ENCODE measurements at places on chromosomes 7 and 10.
A peak's percentile ranks its signal among the peaks of the same experiment; 100 is the strongest.

GRCh38 chr7:93697901-93698300 lies 123.4 kb upstream of the CALCR start:
- no peak for DNase-seq

DNA sequence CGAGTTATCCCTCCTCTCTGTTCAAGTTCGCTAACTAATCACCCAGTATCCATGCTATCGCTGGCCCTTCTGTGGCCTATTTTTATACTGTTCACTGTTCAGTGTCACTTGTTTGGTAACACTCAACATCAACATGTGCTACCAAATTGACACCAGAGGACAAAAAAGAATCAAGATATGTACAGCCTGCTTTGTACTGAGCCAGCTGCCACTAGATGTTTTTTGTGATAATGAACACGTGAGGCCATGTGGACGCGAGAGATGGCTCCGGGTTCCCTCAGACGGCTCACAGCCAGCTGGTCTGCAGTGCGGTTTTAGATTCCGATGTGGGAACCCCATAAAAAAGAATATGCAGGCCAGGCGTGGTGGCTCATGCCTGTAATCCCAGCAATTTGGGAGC lies 21.2 kb downstream of the CAV1 start:
- DNase-seq, result no peak

DNA sequence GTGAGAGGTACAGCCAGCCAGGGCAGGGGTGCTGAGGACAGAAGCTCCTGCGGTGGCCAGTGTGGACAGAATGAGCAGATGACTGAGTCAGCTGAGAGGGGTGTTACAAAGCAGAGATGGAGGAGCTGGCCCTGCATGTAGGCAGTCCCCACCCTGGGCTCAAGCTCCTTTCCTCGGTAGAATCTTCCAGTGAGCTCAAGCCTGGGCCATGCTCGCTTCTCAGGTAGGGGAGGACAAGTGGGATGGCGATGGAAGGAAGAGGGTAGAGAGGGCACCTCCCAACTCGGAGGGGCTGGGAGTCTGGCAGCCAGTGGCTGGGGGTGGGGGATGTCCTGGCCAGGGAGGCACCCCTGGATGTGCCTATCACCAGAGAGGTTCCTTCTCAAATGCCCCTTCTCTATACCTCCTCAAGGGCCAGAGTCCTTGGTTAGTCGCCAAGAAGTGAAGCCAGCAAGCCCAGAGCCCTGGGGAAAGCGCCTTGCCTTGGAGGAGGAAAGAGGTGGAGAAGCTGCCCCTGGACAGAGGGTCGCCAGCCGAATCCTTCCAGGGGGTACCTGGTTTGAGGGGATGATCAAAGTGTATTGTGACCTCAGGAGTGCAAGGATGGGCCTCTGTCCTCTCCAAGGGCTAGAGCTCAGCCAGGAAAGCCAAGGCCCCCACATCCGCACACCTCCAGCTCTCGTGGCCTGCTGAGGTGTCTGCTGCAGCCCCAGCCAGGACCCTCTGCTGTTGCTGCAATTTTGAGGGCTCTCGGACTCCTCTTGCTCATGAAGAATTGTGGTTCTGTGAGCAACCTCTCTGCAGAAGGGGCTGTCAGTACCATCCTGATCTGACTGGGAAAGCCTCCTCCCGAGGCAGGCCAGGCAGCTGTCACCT lies 88.6 kb upstream of the MACROH2A2 start:
- no peak for DNase-seq

- no peak for DNase-seq
These were observed 25.2 kb downstream of the DNAJB12 start for GRCh38 chr10:72329290-72330068.

GRCh38 chr10:18219146-18219545 lies 78.9 kb downstream of the CACNB2 start:
- DNase-seq, result no peak

- DNase-seq, result no peak
These were observed 4.1 kb downstream of the COL1A2 start for GRCh38 chr7:94398841-94399240.

DNA sequence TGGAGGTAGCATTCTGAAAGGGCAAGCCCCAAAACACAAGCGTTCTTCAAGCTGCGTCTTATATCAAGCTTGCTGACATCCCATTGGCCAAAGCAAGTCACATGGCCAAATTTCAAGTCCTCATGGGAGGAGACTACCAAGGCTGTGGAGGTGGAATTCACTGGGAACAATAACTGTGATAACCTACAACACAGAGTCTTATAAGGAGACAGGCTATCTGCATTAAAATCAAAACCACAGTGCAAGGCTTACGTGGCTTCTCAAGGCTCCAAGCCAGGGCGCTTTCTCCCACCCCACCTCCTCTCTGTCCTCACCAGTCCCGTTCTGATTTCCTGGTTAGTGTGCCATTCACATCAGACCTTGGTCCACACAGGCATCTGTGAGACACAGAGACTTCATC lies 39.4 kb downstream of the ADRB1 start:
- DNase-seq, result no peak

- DNase-seq, result no peak
These were observed 38.8 kb downstream of the DLG5 start for GRCh38 chr10:77887631-77888355.

DNA sequence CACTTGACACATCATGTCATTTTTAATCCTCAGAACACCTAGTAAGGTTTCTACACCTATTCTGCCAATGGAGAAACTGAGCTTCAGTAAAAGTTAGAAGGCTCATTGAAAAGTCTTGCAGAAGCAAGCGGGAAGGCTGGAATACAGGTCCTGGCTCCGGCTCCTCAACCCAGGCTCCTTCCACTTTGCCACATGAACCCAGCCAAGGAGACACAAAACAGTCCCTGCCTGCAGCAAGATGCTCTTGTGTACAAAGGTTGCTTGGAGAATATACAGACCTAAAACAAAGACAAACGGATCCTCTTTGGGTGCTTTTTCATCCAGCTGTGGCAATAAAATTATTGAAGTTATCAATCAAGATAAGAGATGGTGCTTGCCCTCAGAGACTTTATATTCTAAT lies 106.8 kb downstream of the SORBS1 start:
- no peak for DNase-seq

- no peak for DNase-seq
These were observed 169.4 kb downstream of the AKR1D1 start for GRCh38 chr7:138245682-138246081.

- no peak for DNase-seq
These were observed 35.1 kb upstream of the DNAJB6 start for GRCh38 chr7:157301610-157302120.

- DNase-seq, result no peak
These were observed 1.2 kb downstream of the STRIP2 start for GRCh38 chr7:129435414-129435829.

DNA sequence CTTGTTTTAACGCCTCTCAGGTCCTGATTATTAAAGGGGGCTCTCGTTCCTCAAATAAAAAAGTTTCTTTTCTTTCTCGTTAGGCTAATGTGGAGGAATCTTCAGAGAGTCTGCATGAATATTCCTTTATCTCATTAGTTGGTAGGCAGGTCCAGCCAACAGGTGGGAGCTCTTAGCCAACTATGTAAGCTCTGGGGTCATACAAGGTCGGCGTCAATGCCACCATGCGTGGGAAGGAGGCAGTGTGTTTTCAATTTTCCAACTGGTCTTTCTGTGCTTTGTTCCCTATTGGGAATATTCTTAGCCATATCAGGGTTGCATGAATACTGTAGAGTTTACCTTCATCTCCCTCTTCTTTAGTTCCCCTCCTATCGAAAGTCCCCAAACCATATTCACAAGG lies 118.5 kb upstream of the SVIL start:
- no peak for DNase-seq

DNA sequence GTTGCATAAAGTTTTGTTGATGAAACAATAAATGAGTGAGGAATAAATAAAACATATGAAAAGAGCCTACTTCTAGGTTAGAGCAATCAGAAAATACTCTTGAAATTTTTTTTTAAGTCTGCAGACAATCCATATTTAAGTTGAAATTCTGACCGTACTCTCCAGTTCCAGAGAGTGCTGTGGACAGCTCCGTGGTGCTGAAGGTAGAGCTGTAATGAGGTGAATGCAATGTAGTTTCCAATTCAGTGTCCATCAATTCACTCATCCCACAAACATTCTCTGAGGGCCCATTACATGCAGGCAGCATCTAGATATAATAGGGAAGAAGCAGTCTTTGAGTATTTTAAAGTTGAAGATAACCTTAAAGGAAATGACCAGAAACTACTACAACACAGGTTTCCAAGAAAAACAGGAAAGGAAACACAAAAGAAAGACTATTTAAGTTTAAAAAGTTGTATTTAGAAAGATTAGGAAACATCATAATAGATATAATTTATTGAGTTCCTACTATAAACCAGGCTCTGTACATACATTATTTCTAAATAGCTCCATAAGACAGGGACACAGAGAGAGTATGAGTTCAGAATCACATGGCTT lies 44.0 kb upstream of the CRTAC1 start:
- DNase-seq, result no peak

- peak; percentile 68 for DNase-seq
These were observed 851 bp downstream of the MKRN1 start for GRCh38 chr7:140478246-140479061.

- no peak for DNase-seq
These were observed 269.0 kb downstream of the RPS24 start for GRCh38 chr10:78302739-78302988.

DNA sequence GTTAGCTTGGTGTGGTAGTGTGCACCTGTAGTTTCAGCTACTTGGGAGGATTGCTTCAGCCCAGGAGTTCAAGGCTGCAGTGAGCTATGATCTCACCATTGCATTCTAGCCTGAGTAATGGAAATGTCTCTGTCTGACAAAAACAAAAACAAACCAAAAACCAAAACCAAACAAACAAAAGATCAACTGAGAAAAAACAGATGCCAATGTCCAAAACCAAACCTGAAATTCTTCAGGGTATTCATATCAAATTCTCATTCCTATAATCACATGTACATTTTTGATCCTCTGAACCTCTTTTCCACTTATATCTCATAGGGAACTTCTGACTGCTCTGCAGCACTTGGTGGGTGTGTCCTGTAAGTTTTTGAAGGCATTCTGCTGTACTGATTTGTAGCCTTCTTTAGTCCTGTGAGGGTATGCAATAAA lies 87.0 kb downstream of the CDK6 start:
- no peak for DNase-seq

- no peak for DNase-seq
These were observed 82.7 kb downstream of the RGS10 start for GRCh38 chr10:119459681-119460340.

- DNase-seq, result no peak
These were observed 151.1 kb downstream of the ELMO1 start for GRCh38 chr7:37297546-37297945.

DNA sequence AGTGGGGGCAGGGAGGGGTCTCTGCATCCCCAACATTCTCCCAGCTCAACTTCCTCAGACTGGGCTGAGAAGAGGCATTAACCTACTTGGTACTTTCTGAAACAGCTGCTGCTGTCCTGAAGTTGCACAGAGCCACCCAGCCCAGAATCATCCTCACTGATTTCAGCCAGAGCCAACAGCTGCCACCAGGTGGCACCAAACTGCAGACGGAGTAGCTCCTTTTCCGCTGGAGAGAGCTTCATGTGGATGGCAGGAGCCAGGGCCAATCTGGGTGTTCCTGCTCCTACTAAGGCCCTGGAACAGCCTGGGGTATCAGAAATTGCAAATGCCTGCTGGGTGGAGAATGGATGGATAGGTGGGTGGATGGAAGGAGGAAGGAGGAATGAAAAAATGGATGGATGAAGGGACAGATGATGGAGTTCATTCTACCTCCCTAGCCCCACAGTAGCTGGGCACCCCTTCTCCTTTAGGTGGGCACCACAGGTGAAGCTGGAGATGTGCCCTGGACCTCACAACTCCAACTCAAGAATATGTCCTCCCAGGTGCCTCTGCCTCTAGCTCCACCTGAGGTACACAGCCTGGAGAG lies 11.8 kb upstream of the DRGX start:
- peak; percentile 19 for DNase-seq
